ENCODE measurements at places on chromosomes 16 and 17. TPM values are rescaled to one million over a fixed set of nuclear protein-coding genes. Genes with fewer than 3 reads are reported as not detected.

TOP2A gene
- 122 TPM for polyA plus RNA-seq

KRT33B gene
- polyA plus RNA-seq, result not detected

NTN1 gene
- polyA plus RNA-seq, result 10.5 TPM

HOXB4 gene
- 10.7 TPM for polyA plus RNA-seq

OTOP2 gene
- polyA plus RNA-seq, result not detected

CHST6 gene
- 1.6 TPM for polyA plus RNA-seq

CMTM1 gene
- 9.5 TPM for polyA plus RNA-seq

PLD2 gene
- polyA plus RNA-seq, result 64.8 TPM

EPN3 gene
- polyA plus RNA-seq, result 3.2 TPM

ANKRD40CL gene
- polyA plus RNA-seq, result 0.28 TPM

KRT14 gene
- 2.1 TPM for polyA plus RNA-seq

KRT31 gene
- not detected for polyA plus RNA-seq

WIPF2 gene
- 29.9 TPM for polyA plus RNA-seq

PPP1R1B gene
- 48.3 TPM for polyA plus RNA-seq

IGFALS gene
- 2.4 TPM for polyA plus RNA-seq

NLK gene
- polyA plus RNA-seq, result 19.7 TPM

RAB11FIP4 gene
- polyA plus RNA-seq, result 8.2 TPM

Data from right lung (tissue), 10 donors.